ENCODE measurements at places on chromosomes 12 and 14.

GRCh38 chr12:15782667-15783066 lies 6.5 kb downstream of the EPS8 start:
- no peak for DNase-seq

- no peak for DNase-seq
Measured at GRCh38 chr12:124709722-124710687, 142.6 kb upstream of the NCOR2 start.

DNA sequence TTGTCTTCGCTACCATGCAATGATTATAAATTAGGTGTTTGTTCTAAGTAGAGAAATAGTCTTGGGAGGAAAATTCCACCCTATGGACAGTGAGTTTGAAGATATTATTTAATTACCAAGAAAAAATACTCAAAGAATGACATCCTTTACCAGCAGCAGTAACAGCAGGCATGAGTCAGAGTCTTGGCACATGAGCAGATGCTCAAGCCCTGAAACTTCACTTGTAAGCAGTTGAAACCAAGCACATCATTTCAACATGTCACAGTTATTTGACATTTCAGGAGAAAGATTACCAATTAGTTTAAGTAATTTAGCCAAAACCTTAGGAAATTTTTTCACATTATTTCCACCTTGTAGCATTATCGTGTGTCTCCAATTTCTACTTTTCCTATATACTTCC lies 99.2 kb downstream of the C12orf50 start:
- DNase-seq, result no peak

- no peak for DNase-seq
Measured at GRCh38 chr12:133063556-133063955, 17.2 kb upstream of the ZNF140 start.

DNA sequence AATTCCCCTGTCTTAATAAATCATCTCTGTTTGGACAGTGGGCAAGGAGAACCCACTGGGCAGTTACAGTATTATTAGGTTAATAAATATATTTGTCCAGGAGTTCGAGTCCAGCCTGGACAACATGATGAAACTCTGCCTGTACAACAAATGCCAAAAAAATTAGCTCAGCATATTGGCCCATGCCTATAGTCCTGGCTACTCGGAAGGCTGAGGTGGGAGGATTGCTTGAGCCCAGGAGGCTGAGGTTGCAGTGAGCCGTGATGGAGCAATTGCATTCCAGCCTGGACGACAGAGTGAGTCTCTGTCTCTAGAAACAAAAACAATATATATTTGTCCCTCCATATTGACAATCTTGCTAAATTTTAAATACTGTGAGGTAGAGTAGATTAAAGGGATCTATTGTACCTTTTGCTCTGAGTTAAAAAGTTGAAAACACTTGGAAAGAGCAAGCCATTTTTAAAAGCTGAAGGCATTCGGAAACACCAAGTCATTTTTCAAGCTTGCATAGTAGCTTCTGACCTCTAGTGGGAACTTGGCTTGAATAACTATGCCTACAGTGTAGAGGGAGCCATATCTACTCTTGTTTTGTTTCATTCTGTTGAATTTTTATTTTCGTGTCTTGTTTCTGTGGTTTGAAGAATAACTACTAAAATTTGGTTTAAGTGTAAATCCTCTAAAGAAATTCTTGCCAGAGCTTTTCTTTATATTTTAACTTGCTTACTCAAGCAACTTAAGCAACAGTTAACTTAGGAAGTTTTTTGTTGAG lies 14.6 kb upstream of the EEA1 start:
- no peak for DNase-seq

- DNase-seq, result no peak
Measured at GRCh38 chr12:46521145-46521544, 148.6 kb upstream of the SLC38A2 start.

GRCh38 chr12:97276661-97277429 lies 185.8 kb upstream of the RMST start:
- no peak for DNase-seq

DNA sequence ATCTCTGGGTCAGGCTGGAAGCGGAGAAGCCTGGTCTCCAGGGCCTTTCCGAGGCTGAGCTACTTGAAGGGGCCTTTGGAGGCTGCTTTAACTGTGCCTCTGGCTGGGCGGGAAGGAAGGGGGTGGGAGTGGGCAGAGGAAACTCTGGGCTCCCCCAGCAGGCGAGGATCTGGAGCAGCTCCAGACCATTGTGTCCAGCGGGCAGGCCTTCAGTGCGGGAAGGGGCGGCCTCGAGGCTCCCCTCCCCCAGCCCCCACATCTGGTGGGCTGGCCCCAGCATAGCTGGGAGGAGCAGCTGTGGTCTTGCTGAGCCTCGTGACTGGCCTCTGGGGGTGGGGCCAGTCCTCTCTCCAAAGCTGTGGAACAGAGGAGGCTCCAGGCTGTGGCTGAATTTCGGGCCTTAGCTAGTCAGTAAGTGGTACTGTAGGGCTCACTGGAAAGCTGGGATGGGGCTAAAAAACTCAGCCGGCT lies 3.4 kb downstream of the TAMALIN start:
- peak; percentile 17 for DNase-seq

GRCh38 chr12:19220852-19221466 lies 91.4 kb downstream of the PLEKHA5 start:
- no peak for DNase-seq

DNA sequence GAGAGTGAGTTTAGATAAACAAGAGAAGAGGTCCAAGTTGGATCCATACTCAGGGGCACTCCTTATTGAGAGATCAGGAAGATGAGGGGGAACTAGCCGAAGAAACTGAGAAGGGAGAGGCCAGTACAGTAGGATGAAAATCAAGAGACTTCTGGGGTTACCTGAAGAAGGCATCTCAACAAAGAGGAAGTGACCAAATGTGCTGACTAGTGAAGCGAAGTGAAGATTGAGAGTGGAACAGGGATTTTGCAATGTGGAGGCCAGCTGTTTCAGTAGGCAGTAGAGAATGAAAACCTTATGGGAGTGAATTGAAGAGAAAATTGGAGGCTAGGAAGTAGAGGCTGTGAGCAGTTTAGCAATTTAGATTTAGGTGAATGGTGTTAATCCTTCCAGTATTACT lies 153.0 kb downstream of the SYNE2 start:
- no peak for DNase-seq

- peak; percentile 63 for DNase-seq
Measured at GRCh38 chr12:124032265-124032886, 59.4 kb downstream of the ZNF664 start.

GRCh38 chr12:122975790-122976647 lies 975 bp downstream of the OGFOD2 start:
- no peak for DNase-seq

DNA sequence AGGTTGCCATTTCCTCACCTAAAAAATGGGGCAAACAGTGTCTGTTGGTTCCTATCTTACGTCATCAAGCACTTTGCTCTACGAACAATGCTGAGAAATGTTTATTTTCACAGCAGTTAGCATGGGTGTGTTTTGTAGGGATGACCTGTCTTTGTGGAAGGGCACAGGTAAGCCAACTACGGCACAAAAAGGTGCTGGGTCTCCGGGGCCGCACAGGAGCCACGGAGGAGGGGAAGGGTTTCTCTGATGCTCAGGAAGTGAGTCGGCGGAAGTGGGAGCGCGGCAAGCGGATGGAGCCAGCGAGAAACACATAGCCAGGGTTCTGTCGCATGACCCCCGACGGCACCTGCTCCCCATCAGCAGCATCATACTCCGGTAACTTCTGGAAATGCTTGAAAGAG lies 65.6 kb upstream of the TCL1B start:
- no peak for DNase-seq

DNA sequence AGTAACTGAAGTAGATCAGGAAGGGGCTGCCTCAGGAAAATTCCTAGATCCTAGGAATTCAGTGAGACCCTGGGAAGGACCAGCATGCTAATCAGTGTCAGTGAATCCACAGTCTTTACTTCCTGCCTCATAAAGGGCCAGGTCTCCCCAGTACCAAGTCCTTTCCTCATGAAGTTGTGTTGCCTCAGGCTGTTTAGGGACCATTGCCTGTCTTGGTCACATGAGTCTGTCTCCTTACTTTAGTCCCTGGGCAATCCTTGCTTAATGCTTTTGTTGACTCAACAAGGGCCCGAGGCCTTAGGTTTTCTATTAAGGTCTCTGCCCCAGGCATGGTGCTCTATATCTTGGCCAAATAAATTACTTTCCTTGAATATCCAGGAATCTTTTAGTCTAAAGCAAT lies 16.1 kb upstream of the ATF1 start:
- no peak for DNase-seq

DNA sequence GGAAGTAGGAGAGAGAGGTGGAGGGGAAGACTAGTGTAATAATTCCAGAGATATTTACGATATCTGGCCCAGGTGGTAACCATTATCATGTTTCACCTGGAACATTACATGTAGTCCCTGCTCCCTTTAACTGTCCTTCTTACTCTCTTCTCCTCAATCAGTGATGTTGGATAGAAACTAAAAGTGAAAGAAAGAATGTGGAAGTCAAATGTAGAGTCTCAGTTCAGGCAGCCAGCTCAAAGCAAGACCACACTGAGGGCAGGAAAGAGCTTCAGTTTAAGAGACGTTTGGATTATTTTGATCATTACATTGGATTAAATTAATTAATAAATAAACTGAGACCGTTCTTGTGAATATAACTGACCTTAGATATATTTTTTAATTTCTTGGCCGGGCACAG lies 594.4 kb downstream of the FLRT2 start:
- no peak for DNase-seq

GRCh38 chr12:26062566-26062965 lies 62.3 kb downstream of the BHLHE41 start:
- no peak for DNase-seq

- DNase-seq, result no peak
Measured at GRCh38 chr14:24913021-24913420, 136.9 kb downstream of the STXBP6 start.

DNA sequence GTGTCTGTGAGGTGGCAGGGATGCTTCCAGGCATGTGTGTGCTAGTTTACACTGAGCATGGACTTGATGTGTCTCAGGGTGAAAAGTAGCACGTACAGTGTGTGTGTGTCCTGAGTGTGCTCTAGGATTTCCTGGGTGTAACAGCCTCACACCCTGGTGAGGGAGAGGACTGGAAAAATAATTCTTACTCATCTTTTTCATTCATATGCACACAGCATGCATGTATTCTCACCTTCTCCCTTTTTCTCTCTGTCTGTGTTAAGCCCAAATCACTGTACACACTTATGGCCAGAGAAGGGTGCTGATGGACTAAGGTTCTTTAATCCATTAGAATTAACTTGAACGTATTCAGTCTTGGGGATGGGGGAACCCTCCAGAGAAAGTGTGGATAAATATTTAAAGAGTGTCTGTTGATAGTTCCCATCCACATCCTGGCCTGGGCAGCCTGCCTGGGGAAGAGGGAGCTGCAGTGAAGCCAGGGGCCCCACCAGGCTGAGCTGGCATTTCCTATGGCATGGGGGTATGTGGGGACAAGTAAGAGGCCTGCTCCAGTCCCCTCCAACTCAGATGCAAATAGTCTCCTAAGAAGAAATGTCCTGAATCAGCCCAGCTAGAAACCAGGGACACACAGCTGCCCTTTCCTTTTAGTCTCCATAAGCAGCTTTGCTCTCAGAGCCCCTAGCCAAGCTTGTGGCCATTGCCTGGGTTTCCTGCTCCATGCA lies 1.1 kb upstream of the HOXC8 start:
- no peak for DNase-seq

- DNase-seq, result no peak
Measured at GRCh38 chr12:50625029-50625925, 120.5 kb downstream of the DIP2B start.

DNA sequence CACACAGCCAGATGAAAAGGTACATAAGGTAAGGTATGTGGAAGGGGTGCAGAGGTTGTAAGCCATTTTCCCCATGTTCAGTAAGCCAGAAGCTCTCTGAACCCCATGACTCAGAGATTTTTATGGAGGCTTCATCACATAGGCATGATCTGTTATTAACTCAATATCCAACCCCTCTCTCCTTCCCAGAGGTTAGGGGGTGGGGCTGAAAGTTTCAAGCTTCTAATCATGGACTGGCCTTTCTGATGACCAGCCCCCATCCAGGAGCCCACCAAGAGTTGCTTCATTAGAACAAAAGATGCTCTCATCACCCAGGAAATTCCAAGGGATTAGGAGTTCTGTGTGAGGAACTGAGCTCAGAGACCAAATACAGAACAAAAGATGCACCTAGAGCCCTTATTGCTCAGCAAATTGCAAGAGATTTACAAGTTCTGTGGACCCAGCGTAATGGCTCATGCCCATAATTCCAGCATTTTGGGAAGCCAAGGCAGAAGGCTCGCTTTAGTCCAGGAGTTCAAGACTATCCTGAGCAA lies 103.2 kb upstream of the DAAM1 start:
- no peak for DNase-seq

- DNase-seq, result no peak
Measured at GRCh38 chr12:42031847-42032564, 112.7 kb downstream of the GXYLT1 start.

DNA sequence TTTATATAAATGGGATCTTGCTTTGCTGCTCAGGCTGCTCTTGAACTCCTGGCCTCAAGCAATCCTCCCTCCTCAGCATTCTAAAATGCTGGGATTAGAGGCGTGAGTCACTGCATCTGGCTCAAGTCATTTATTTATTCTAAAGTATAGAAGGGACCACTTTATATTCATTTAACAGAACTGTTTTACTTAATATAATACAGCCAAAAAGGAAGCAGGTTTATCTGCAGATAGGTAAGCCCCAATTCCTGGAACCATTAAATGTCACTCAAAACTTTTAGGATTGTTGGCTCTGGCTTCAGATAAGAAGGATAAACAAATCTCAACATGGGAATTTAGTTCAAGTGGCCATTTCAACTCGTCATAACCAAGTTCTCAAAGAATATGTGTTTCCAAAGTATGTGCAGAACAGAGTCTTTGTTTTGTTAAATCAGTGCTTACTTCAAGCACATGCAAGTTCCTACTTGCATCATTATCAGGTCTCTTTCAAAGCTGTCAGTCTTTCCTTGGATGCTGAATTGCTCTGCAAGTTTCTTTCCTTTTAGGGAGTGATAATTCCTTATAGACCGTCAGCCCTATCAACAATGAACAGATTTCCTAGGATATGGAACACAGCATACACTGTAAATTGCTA lies 60.4 kb downstream of the KITLG start:
- DNase-seq, result no peak

GRCh38 chr12:108333898-108334699 lies 5.0 kb downstream of the CMKLR1 start:
- DNase-seq, result peak; percentile 70

GRCh38 chr14:98808494-98809407 lies 463.2 kb downstream of the BCL11B start:
- DNase-seq, result no peak

- peak; percentile 36 for DNase-seq
Measured at GRCh38 chr14:37232907-37233481, 35.3 kb downstream of the MIPOL1 start.
